ENCODE measurements at places on chromosomes 7 and 10.

- DNase-seq: no peak
These were observed 511.3 kb upstream of the ZMIZ1 start for GRCh38 chr10:78557433-78557925.

GRCh38 chr7:84176716-84177115, 17.9 kb downstream of the SEMA3A start:
- DNase-seq: peak; percentile 47

- DNase-seq: peak; percentile 81
These were observed 71.7 kb upstream of the ADAM12 start for GRCh38 chr10:126459878-126460481.

DNA sequence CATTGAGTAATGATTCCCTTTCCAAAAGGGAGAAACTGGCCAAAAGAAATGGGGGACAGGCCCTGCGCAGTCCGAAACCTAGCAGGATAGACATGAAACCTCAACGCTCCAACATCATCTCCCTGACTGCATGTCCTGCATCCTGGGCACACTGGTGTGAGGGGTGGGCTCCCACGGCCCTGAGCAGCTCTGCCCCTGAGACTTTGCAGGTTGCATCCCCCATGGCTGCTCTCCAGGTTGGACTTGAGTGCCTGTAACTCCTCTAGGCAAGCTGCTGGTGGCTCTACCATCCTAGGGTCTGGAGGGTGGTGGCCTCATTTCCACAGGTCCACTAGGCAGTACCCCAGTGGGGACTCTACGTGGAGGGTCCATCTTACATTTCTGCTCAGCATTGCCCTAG, 16.3 kb upstream of the CRYGN start:
- no peak for DNase-seq

GRCh38 chr10:125709553-125710474, 9.7 kb upstream of the EDRF1 start:
- no peak for DNase-seq

- DNase-seq: no peak
These were observed 22.3 kb upstream of the NPTX2 start for GRCh38 chr7:98594787-98595186.

GRCh38 chr7:73978661-73979563, 49.1 kb upstream of the ELN start:
- peak; percentile 93 for DNase-seq

GRCh38 chr10:74983383-74983782, 128.1 kb upstream of the SAMD8 start:
- DNase-seq: no peak
